Stimulated activated naive CD4-positive, alpha-beta T cell (primary cell): ENCODE measurements at places on chromosomes 7 and 10.
A peak's percentile ranks its signal among the peaks of the same experiment; 100 is the strongest.

DNA sequence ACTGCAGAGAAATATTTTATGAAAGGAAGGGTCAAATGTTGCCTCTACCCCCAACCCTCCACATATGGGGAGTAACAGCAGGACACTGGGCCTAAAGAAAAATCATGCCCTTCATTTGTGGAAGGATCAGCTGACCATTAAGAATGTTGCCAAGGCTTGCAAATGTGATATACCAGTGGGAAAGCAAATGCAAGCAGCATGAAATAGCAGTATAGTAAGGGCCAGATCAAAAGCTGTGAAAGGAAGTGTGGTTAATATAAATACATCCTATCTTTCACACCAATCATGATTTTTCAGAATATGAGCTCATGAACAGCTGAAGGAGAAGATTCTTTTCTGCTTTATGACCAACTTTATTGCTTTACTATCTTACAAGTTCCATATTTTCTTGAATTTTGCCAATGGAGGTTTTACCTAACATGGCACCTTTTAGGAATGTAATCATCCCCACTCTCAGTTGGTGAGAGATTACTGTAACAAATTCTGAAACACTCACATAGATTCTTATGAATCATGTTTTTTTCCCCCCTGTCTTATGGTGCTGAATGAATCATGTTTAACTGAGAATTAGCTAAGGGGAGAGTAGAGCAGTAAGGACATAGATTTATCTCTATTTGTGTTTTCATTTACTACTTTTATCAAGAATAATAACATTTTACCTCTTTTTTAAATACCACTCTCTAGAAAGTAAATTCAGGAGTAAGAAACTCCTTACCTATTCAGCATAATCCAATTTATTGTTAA is 12.1 kb upstream of the ATAD1 start:
- DNase-seq = no peak

GRCh38 chr7:96246919-96247318 is 75.0 kb downstream of the SLC25A13 start:
- DNase-seq = no peak

GRCh38 chr10:80462981-80463741 is 9.1 kb downstream of the TSPAN14 start:
- DNase-seq = no peak

DNA sequence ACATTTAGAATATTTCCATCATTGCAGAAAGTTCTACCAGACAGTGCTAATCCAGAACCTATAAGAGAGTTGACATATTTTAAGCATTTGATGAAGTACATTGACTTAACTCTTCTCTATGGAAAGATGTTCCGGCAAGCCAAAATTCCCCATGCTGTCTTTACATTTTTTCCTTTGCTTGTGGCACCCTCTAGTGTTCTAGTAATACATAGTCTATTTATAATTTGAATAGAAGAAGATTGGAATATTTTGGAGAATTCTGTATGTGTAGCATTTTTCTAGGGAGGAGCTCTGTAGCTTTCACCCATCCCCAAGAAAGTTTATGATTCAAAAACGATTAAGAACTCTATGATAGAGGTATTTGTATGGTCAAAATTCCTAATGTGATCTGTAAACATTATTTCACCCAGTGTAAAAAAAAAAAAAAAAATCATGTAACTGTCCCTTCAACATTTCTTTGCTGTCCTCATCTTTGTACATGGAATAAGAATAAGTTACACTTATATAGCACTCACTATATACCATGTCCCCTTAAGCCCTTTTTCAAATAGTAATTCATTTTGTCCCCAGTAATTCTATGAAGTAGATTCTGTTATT is 33.2 kb downstream of the NRF1 start:
- no peak for DNase-seq

DNA sequence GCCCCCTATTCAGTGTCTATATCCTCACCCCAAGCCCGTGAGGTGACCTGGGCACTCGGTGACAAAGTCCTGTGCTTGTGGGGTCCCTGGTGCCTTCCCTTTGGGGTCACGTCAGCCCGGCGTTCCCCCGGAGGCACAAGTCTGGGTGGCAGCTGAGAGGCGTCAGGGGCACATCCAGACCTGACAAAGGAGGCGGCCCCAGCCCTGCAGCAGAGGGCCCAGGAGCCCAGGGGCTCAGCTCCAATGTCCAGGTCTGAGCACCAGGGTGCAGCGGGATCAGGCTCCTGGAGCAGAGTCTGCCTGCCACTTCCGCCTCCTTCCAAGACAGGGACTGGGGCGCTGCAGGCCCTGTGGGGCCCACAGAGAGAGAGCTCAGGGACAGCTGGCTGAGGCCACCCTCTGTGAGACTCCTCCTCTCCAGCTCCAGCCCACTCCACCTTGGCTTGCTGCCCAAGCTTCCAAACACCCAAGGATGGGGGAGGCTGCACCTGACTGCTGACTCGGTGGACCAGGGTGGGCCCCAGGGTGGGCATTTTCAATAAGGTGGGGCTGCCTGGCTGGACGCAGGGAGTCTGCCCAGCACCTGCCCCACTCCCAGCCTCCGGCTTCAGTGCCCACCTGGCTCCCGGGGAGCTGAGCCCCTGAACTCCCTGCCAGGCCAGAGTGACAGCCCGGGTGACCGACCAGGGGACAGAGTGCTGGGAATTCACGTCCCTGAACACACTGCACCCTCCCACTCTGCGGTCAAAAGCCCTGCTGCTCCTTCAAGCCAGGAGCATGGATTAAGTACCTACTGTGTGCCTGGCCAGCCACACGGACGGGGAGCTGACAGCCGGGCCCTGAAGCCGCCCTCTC is 1.0 kb upstream of the KNDC1 start:
- no peak for DNase-seq

- DNase-seq = no peak
Measured at GRCh38 chr7:141490474-141490873, 60.7 kb upstream of the AGK start.

DNA sequence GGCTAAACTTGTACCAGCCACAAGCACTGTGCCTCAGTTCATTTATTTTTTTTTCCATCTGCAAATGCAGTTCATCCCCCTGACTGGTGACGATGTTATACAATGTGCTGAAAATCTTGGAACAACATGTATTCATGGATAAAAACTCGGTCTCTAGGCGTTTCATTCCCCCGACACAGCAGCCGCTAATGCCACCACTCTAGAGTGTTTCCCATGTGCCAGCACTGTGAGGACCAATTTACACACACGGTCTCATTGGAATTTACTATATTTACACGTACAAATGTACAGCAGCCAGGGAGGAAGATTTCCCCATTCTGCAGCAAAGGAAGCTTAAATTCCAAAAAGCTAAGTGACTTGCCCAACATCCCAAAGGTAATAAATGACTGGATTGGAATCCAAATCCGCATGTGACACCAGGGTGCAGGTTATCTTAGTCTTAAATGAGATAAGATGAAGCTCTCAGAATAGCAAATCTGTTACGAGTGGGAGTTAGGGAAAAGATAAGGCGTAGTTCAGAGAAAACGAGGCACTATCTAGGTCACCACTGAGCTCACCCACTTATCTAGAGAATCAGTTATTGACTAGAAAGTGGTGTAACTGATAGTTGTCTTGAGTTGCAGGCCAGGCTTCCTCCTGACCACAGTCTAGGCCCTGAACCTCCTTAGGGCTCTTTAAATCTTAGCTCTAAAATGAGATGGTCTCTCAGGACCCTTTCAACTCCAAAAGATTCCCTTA is 36.7 kb downstream of the FAM107B start:
- DNase-seq = no peak

DNA sequence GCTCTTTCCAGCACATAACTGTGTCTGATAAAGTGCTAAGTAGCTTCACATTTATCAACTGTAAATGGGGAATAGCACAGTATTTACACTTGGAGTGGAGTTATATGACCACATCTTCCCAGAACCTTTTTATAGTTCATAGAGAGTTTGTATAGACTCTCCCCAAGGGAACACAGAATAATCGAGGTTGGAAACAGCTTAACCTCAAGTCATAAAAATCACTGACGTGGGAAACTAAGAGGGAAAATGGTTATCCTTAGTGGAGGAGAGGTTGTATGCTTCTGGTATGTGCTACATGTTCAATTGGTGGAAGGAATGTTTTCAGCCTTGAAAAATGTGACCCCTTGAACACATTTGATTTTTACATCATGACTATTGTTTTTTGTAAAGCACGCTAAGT is 167.9 kb upstream of the KIAA1217 start:
- no peak for DNase-seq

DNA sequence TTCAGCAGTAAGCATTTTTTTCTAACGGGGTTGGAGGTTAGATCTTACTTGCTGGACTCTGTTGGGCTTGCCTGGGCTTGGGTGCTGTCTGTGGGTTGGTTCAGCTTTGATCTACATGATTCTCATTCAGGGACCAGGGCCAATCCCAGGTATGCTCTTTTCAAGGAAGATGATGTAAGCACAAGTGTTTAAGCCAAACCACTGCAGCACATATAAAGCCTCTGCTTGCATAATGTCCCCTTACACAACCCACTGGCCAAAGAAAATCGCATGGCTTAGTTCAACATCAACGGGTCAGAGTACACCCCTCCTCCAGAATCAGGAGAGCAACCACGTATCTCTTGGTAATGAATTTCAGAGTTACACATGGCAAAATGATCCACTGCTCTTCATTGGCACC is 83.9 kb downstream of the DNAJB9 start:
- DNase-seq = no peak

DNA sequence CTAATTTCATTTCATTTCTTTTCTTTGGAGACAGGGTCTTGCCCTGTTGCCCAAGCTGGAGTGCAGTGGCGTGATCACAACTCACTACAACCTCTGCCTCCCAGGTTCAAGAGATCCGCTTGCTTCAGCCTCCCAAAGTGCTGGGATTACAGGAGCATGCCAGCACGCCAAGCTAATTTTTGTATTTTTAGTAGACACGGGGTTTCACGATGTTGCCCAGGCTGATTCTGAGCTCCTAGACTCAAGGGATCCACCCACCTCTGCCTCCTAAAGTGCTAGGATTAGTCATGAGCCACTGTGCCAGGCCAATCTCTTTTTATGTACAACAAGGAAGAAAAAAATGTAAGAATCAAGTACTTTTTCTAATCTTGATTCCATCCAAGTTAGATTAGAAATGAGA is 10.7 kb upstream of the KMT2E start:
- no peak for DNase-seq

- DNase-seq = no peak
Measured at GRCh38 chr7:158724658-158725505, 20.3 kb upstream of the NCAPG2 start.

- no peak for DNase-seq
Measured at GRCh38 chr10:120209124-120209762, 247.8 kb upstream of the PLPP4 start.

- DNase-seq = peak; percentile 23
Measured at GRCh38 chr10:61896854-61897661, 4.4 kb upstream of the ARID5B start.

GRCh38 chr10:114684084-114684821 is 26.2 kb upstream of the ABLIM1 start:
- no peak for DNase-seq

DNA sequence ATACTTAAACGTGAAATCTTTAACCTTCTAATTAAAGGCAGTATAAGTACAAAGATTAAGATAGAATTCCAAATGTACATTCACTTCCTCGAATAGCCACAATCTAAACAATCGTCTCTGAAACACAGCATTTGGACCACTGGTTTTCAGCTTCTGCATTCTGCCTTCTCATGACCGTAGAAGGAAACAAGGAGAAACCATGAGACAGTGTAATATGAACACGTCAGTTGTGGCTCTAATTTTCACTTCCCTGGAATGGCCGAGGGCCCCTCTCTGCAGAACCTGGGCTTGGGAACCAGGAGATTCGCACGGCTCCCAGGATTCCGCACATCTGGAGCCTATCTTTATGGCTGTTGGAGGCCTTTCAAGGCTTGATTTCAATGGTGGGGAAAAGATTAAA is 189.3 kb downstream of the KLF6 start:
- DNase-seq = no peak

- DNase-seq = no peak
Measured at GRCh38 chr10:75858339-75858738, 426.9 kb downstream of the LRMDA start.

- DNase-seq = no peak
Measured at GRCh38 chr10:80700252-80700651, 162.6 kb downstream of the SH2D4B start.

DNA sequence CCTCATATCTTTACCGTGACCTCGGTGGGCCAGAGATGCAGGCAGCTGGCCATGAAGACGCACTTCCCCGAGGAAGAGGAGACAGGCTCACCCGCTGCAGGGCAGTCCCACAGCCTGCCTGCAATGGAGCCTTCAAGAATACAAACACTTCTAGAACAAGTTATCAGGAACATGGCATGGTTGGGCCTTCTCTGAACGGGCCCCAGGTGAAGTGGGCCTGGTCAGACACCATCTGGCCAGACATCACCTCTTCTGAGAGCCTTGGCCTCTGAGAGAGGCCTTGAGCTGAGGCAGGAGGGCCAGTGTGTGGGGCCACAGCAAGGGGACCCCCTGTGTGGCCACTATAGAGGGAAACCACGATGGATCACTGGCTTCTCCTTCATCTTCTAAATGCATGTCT is 112.4 kb upstream of the GDF10 start:
- no peak for DNase-seq

- DNase-seq = no peak
Measured at GRCh38 chr10:5835446-5836095, 22.3 kb upstream of the GDI2 start.

DNA sequence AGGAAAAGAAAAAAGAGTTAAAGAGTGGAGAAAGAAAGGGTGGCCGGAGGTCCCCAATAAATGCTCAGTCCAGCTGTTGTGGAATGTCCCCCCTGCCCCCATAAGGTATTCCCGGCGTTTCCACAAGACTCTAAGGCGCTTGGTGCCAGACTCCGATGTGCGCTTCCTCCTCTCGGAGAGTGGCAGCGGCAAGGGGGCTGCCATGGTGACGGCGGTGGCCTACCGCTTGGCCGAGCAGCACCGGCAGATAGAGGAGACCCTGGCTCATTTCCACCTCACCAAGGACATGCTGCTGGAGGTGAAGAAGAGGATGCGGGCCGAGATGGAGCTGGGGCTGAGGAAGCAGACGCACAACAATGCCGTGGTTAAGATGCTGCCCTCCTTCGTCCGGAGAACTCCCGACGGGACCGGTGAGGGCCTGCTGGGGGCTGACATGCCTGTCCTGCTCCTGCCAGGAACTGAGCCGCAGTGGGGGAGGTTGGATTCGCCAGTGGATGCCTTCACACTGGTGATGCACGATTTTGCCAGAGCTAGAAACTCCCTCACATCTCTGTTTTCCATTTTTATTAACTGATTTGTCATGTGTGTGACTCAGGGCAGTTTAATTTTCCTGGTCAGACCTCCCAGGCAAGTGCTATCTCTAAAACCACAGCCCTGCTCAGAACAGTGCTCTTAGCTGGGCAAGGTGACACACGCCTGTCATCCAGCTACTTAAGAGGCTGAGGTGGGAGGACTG is 34.2 kb downstream of the TACR2 start:
- no peak for DNase-seq

DNA sequence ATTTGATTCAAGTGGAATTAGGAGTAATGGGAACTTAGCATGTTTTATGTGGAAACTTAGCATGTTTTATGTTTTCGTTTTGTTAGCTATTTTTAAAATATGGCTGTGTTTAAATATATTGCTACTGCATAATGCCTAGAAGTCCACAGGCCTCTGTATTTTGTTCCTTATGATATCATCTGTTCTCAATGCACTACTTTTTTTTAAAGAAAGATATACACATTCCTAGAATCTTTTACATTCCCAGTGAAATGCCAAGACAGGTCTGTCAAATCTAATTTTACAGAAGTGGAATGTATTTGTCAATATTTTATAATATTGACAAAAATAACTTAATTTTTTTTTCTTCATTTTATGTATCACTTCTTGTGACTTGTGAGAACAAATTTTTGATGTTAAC is 51.6 kb downstream of the ST7 start:
- no peak for DNase-seq

GRCh38 chr10:113937258-113937657 is 82.8 kb downstream of the NHLRC2 start:
- no peak for DNase-seq
